Body of pancreas (tissue), 4 donors: ENCODE measurements at places on chromosomes 2 and 18. TPM values are rescaled to one million over a fixed set of nuclear protein-coding genes. Genes with fewer than 3 reads are reported as not detected.
A peak's percentile ranks its signal among the peaks of the same experiment; 100 is the strongest.

Gene DCDC2C
- total RNA-seq, result not detected

Gene RNF152
- 11.5 TPM for total RNA-seq

Gene SERPINB5
- total RNA-seq, result not detected

DNA sequence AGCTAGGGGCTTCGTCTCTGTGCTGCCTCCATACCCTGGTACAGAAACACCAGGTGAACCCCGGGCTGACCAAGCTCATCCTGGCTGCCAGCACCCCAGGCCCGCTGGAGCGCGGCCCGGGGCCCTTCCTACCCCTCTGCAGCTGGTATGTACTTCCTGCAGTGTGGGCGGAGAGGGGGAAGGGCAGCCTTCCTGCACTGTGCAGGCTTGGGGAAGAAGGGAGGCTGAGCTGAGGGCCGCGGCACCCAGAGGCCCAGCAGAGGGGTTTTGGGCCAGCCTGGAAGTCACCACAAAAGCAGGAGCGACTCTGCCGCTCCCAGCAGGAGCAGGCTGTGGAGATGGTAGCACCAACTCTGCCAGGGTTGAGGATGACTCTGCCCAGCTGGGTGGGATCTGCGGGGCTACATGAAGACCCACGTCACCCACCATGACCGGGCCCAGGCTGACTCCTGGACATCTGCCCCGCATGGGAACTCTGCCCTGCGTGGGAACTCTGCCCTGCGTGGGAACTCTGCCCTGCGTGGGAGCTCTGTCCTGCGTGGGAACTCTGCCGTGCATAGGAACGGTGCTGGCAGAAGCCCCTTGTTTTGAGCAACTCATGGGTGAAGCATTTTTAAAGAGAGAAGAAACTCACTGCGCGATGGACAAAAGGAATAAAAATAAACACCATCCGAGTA is 273.3 kb downstream of the NDUFA10 start:
- DNase-seq, result peak; percentile 29

Gene VIT
- total RNA-seq, result 2.6 TPM
